ENCODE measurements at places on chromosomes 3 and 15.

- DNase-seq: no peak
Measured at GRCh38 chr3:50515565-50516439, 12.4 kb upstream of the CACNA2D2 start.

GRCh38 chr3:114803042-114803695, 343.9 kb downstream of the ZBTB20 start:
- DNase-seq: no peak

- DNase-seq: no peak
Measured at GRCh38 chr3:195853036-195853435, 41.3 kb upstream of the MUC4 start.

GRCh38 chr15:48462688-48463087, 131.5 kb downstream of the DUT start:
- no peak for DNase-seq
